Germinal center (tissue), 1 donor: ENCODE measurements at places on chromosomes 6 and 20.

GRCh38 chr6:17410281-17410680, 16.9 kb downstream of the CAP2 start:
- DNase-seq: no peak

DNA sequence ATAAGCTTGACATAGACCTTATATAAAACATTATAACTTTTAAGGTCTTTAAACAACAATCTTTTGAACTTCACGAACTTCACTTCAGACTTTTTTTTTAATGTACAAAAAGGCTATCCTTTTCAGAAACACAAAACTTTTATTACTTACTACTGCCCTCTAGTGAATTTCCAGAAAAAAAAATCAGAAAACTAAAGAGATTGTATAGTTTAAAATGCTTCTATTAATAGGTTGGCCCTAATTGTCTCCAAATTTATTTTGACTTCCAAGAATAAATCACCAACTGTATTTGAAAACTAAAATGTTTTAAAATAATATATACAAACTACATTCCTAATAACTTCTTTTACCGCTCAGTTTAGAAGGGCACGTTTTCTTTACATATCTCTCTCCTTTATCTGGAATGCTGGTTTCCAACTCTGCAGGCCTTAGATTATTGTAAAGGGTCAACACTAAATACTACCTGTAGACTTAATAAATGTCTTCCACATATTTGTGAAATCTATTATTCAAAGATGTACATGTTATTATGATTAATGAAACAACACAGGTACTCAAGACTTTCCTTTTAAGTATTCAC, 66.8 kb downstream of the LMBRD1 start:
- no peak for DNase-seq

DNA sequence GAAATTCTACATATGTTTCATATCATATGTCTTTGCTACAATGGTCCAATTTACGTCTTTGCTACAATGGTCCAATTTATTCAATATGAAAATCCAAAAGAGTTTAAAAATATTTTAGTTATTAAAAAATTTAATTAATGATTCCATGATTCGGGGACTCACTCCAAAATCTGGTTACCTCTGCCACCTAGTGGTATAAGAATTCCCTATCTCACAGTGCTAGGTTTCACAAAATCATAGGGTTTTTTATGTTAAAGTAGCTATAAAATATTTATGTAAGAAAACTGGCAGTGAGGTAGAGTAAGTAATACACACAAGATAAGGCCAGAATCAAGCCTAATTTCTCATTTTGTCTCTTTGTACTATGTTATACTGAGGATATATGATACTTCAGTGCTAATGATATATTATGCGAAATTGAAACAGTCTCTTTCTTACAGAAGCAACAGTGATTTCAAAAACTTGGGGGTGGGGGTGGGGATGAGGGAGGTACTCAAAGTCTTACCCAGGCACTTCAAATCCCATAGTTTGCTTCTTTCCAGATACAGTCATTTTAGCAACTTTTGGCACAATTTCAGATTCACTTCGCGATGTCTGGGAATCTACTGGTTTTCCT, 52.3 kb downstream of the HBS1L start:
- DNase-seq: peak; percentile 17

DNA sequence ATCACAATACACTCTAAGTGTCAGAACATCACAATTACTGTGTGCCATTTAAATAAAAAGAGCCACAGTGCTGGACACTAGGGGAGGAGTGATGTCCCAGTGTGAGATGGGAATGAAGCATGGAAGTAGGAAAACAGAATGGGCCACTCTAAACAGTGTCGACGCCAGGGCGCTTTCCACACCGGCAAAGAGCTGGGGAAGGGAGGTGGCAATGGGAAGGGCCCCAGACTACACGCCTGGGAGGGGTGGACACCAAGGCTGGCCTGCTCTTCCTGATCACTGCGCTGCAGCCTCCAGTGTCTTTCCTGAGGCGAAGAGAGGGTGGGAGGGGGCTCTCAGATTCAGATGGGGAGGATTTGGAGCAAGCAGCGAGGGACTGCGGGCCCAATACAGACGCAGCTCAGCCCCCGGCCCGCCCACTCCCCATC, 75.9 kb downstream of the ERMARD start:
- no peak for DNase-seq

DNA sequence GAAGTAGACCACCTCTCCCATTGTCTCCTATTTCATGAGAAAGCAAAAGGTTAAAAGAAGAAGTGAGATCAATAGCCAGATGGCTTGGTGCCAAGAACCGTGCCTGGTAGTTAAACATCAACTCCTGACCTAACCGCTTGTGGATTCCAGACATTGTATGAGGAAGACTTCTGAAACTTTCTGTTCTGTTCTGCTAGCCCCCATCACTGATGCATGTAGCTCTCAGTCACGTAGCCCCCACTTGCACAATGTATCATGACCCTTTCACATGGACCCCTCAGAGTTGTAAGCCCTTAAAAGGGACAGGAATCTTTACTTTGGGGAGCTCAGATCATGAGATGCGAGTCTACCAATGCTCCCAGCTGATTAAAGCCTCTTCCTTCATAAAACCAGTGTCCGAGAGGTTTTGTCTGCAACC, 301.2 kb downstream of the RNGTT start:
- no peak for DNase-seq
